Mucosa of gallbladder (tissue), 1 donor: ENCODE measurements at places on chromosomes 1 and 21. TPM values are rescaled to one million over a fixed set of nuclear protein-coding genes. Genes with fewer than 3 reads are reported as not detected.

DNA sequence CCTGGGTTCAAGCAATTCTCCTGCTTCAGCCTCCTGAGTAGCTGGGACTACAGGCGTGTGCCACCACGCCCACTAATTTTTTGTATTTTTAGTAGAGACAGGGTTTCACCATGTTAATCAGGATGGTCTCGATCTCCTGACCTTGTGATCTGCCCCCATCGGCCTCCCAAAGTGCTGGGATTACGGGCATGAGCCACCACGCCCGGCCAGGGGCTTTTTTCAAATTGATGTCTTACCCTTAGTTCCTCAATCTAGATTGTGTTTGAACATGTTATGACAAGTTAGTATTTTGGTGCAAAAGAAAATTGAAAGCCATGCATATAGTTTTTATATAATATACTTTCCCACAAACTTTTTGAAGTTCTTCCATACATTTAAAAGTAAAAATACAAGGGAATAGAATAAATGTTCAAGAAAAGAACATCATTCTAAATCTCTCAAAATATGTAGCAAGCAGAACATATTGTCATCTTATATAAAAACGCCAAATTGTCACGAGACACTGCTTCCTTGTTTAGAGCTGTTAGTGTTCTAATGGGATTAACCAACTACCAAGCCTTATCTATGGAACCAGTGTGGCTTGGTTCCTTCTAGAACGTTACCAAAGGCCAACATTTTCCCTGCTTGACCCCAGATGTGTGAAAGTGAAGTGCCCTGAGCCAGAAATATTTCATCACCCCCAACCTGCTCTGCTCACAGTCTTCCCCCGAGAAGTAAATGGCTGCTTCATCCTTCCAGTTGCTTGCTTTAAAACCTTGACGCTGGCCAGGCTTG lies 9.5 kb upstream of the PLEKHM2 start:
- DNase-seq: no peak

GRCh38 chr1:220347654-220348175 lies 75.5 kb upstream of the RAB3GAP2 start:
- no peak for DNase-seq

- DNase-seq: peak; percentile 17
Observed at GRCh38 chr1:39269791-39270342, 65.4 kb downstream of the MACF1 start.

DNA sequence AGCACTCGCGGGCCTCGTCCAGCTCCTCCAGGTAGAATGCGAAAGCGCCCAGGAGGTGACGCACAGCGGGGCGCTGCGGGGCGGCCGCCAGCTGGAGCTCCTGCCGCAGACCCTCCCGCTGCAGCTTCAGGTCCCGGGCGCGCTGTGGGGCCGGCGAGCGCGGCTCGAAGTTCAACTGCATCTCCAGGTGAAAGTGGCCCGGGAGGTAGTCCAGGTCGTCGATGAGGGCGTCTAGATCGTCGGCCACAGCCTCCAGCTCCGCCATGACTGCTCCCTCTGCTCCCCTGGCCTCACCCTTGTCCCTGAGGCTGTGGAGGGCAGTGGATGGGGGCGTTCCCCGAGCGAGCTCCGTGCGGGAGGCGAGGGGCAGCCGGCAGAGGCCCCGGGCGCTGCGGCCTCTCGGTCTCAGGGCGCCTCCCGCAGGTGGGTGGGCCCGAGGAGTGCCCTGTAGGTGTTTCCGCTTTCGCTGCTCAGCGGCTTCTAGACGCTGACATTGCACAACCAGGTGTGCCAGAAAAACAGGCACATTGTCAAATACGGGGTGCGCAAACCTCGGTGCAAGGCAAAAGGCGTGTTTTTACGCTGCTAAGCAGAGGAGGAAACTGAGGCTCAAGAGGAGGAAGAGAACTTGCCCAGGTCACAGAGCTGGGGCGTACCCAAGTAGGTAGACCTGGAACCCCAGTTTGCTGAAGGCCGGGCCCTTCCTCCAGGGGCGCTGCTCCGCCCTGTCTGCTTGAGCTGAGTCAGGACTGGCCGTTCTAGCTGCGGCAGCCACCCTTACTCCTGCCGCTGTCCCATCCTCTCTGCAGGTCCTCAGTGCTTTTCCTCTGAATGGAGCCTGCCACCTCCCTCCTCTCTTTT lies at the start of gene TTC22:
Gene TTC22 (minus strand): TSS at position 425 of the 861 bp plus-strand sequence. CDS start 160 bp downstream, at position 265.
- DNase-seq: peak; percentile 69

DNA sequence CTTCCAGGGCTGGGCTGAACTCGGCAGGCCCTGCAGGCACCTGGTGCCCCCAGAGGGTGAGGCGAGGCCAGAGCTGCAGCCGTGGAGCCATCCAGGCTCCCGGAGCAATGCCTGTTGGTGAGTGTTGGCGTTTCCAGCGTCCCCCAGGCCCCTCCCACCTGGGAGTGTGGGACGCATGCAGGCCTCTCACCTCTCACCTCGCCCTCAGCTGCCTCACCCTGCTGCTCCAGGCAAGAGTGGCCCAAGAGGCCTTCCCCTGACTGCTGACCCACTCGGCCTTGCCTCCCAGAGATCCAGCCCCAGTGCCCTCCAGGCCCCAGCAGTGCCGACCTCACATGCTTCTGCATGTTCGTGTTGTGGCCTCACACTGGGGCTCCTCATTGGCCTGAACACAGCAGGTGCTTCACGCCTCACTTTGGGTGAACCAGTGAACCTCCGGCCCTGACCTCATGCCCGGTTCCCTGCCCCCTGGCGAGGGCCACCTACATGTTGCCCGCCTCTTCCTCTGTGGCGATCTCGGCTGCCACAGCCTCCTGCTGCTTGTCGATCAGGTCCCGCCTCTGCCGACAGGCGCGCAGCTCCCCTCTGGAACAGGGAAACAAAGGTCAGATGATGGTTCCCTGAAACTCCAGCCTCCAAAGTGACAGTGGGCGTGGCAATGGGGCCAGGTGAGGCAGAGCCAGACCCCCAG lies 17.0 kb downstream of the CFAP74 start:
- no peak for DNase-seq

GRCh38 chr1:184854496-184855140 lies 100.0 kb upstream of the EDEM3 start:
- no peak for DNase-seq

DNA sequence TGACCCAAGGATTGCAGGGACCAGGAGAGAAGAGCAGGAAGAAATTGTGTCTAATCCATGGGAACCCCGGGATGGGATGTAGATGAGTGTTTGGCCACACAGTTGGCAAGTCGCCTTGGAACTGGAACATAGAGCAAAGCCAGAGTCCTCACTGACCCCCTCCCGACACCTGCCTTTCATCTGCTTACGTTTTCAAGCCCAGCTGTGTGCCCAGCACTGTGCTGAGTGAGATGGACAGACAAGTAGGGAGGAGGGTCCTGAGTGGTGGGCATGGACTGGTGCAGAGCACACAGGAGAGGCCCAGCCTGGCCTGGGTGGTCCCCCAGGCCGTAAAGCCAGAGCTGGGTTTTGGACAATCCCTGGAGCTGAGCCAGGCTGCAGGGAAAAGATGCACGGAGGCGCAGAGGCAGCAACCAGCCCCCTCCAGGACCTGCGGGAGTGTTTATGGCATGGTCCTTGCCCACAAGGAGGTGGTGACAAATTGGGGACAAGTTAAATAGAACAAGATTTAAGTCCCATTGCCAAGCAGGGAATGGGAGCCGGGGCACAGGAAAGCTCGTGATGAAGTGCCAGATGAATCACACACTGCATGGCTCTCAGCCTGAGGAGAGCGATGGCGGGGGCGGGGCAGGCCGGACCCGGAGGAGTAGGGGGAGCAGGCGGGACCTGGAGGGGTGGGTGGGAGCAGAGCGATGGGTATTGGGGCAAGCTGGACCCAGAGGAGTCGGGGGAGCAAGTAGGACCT lies 157.8 kb upstream of the VAMP3 start:
- no peak for DNase-seq

DNA sequence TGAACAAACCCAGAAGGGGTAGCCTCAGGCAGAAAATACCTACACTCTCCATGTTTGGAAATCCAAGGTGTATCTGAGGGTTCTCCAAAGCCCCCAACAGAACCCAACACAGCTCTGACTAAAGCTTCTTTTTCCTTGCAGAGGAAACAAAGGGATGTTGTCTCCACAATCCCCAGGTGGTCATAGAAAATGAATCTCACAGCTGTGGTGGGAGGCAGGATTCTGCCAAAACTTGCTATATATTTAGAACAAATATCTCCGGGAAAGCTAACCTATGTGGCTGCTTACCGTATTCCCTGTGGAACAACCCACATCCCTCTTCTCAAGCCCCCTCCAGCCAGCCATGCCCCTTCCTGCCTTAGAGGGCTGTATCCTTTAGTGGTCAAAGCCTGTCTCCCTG lies 406.1 kb downstream of the PRDM2 start:
- DNase-seq: no peak

DNA sequence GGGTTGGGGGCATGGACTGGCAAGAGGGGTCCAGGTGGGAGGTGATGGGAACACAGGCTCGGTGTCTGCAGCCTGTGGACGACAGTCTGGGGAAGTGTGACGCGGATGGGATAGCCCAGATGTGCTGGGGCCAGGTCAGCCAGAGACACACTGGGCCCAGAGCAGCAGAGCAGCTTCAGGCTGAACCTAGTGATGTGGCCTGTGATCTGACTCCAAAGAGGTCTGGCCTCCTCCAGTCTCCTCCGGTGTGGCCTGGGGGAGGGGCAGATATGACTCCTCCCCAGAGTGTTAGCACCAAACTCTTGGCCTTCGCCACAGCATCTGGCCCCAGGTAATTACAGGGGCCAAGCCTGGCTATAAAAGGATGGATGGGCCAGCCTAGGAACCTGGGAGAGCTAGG lies 13.5 kb downstream of the EFNA3 start:
- DNase-seq: no peak

- DNase-seq: no peak
Observed at GRCh38 chr1:12443151-12443550, 174.9 kb downstream of the DHRS3 start.

- DNase-seq: no peak
Observed at GRCh38 chr1:21325231-21325718, 35.0 kb upstream of the ECE1 start.

GRCh38 chr1:116921301-116921885 lies 11.7 kb downstream of the PTGFRN start:
- DNase-seq: no peak

- no peak for DNase-seq
Observed at GRCh38 chr1:234062166-234062565, 157.7 kb downstream of the SLC35F3 start.

GRCh38 chr1:28718586-28719331 lies 18.0 kb upstream of the YTHDF2 start:
- DNase-seq: no peak

GRCh38 chr21:31710586-31710985 lies 21.3 kb downstream of the SCAF4 start:
- DNase-seq: no peak

GRCh38 chr1:225373155-225373554 lies 54.7 kb downstream of the LBR start:
- no peak for DNase-seq

DNA sequence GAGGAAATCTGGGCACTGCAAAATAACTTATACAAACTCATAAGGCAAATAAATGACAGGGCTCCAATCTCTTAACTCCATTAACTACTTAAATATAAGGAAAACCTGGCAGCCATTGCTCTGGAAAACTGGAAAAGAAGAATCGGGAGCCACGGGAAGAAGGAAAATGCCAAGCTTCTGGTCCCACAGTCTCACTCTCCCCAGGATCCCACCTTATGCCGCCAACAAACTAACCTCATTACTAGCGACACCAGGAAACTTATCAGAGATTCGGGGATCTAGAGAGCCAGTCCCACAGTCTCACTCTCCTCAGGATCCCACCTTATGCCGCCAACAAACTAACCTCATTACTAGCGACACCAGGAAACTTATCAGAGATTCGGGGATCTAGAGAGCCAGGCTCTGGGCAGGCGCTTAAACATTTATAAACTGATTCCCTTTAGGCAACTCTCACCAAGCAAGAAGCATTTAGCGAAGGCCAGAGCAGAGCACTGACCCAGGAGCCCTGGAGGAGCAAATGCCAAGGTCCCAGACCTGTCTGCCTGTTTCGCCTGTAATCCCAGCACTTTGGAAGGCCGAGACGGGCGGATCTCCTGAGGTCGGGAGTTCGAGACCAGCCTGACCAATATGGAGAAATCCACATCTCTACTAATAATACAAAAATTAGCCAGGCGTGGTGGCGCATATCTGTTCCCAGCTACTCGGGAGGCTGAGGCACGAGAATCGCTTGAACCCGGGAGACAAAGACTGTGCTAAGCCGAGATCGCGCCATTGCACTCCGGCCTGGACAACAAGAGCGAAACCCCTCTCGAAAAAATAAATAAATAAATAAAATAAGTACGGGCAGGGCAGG lies 720 bp downstream of the PSMB2 start:
- no peak for DNase-seq

GRCh38 chr1:223430236-223430635 lies 37.0 kb downstream of the CCDC185 start:
- DNase-seq: no peak

DNA sequence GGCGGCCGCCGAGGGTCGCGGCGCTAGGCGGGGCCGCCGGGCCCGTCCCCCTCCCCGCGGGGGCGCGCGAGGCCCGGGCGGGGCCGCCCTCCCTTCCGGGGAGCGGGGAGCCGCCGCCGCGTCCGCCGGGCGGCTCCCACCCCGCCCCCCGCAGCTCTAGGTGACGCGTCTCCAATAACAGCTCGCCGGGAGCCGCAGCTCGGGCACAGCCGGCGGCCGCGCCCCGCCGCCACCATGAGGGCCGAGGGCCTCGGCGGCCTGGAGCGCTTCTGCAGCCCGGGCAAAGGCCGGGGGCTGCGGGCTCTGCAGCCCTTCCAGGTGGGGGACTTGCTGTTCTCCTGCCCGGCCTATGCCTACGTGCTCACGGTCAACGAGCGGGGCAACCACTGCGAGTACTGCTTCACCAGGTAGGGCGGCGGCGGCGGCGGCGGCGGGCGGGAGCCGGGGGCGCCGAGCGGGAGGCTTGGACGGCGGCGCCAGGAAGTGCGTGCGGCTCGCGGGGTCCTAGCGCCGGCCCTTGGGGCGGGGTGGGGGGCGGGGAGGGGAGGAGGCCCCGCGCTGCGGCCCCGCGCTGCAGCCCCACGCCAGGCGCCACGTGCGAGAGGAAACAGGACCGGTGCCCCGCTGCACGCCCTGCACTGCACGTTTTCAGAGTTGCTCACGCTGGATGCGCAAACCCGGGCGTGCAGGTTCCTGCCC lies at the start of gene SMYD2:
Gene SMYD2 (plus strand): TSS at position 139 of the 699 bp plus-strand sequence. CDS start 96 bp downstream, at position 235.
- peak; percentile 54 for DNase-seq

DNA sequence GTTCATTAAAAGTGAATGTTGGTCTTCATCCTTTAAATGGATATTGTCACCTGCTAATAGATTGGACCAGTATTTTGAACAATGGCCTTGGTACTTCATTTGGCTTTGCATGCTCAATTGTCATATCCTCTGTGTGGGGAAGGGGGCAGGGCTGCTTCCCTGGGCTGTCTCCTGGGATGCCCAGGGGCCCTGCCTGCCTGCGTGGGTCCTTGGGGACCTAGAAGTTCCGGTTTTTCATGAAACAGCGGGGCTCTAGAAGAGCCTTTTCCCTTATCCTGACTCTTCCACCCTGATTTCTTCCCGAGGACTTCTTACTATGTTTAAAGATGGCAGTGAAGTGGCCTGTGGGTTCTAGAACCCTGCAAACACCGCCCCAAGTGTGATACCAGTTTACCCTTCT lies 97.5 kb downstream of the DISC1 start:
- DNase-seq: no peak

- DNase-seq: no peak
Observed at GRCh38 chr1:151327903-151328674, 873 bp upstream of the PI4KB start.

The GNAT2 gene
- not detected for total RNA-seq

The MXRA8 gene
- total RNA-seq: 73.1 TPM

The CGN gene
- total RNA-seq: 91.9 TPM

The NKAIN1 gene
- total RNA-seq: 0.14 TPM

The ADAMTS5 gene
- 4.1 TPM for total RNA-seq

The VHLL gene
- total RNA-seq: not detected

The PTPRF gene
- 478 TPM for total RNA-seq

The IVL gene
- total RNA-seq: not detected

The GALE gene
- total RNA-seq: 111 TPM

The SPRR2G gene
- not detected for total RNA-seq

The FAM3B gene
- total RNA-seq: 43.1 TPM
